Omental fat pad (tissue), 4 donors: ENCODE measurements at places on chromosomes 7 and 10.

GRCh38 chr10:94493463-94493862 is 52.1 kb upstream of the HELLS start:
- no peak for DNase-seq

DNA sequence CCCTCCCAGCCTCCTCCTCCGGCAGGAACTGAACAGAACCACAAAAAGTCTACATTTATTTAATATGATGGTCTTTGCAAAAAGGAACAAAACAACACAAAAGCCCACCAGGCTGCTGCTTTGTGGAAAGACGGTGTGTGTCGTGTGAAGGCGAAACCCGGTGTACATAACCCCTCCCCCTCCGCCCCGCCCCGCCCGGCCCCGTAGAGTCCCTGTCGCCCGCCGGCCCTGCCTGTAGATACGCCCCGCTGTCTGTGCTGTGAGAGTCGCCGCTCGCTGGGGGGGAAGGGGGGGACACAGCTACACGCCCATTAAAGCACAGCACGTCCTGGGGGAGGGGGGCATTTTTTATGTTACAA is 83.3 kb downstream of the PAX2 start:
- DNase-seq, result no peak

DNA sequence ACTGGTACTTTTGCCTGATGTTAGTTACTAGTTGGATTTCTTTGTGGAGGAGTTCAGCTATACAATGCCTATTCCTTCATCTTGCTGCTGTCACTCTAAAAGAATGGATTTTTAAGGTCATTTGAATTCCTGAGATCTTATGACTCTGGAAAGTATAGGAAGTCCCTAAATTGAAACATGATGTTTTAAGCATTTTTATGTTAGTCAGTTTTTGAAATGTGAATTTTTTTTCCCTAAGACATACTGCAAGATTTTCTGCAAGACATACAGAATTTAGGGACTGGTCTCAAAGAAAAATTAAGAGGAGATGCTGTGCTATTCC is 355.8 kb downstream of the SUGCT start:
- no peak for DNase-seq

- DNase-seq, result no peak
These were observed 347.8 kb downstream of the IPMK start for GRCh38 chr10:57919864-57920263.
